Stimulated activated CD4-positive, alpha-beta T cell treated with anti-CD3 and anti-CD28 coated beads, TNF-alpha, amount 100 ng/mL, for 4 hours (primary cell): ENCODE measurements at places on chromosomes 1 and 21.

DNA sequence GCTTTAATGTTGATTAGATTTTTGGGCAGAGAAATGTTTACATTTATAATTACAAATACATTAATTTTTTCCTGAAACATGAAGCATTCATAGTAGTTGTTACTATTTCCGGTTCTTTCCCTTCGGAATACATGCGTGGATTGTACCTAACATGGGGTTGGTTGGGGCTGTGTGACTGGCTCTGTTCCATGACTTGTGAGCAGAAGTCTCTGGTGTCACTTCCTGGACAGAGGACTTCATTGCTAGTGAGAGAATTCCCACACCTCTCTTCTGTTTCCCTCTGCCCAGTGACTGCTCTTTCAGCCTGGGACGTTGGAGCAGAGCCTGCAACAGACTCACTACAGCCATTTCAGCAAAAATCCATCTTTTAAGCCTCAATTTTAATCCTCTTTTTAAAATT, 231.4 kb downstream of the GRIK1 start:
- no peak for DNase-seq

- DNase-seq: no peak
These were observed 20.9 kb downstream of the RNF187 start for GRCh38 chr1:228507961-228508652.

GRCh38 chr1:180633057-180634056, 1.5 kb downstream of the XPR1 start:
- DNase-seq: no peak

DNA sequence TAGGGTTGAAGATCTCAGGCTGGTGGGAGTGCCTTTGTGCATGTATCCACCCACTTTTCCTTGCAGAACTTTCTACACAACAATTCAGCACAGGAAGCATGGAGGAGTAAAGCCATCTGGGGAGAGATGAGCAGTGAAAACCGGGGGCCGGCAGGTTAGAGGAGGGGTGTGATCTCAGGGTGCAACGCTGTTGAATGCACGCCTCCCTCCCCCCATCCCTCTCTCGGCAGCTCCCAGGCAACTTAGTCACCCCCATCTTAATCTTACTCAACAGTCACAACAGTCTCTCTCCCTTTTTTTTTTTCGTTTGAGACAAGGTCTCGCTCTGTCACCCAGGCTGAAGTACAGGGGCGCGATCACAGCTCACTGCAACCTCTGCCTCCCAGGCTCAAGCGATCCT, 16.6 kb upstream of the ABCG1 start:
- no peak for DNase-seq

DNA sequence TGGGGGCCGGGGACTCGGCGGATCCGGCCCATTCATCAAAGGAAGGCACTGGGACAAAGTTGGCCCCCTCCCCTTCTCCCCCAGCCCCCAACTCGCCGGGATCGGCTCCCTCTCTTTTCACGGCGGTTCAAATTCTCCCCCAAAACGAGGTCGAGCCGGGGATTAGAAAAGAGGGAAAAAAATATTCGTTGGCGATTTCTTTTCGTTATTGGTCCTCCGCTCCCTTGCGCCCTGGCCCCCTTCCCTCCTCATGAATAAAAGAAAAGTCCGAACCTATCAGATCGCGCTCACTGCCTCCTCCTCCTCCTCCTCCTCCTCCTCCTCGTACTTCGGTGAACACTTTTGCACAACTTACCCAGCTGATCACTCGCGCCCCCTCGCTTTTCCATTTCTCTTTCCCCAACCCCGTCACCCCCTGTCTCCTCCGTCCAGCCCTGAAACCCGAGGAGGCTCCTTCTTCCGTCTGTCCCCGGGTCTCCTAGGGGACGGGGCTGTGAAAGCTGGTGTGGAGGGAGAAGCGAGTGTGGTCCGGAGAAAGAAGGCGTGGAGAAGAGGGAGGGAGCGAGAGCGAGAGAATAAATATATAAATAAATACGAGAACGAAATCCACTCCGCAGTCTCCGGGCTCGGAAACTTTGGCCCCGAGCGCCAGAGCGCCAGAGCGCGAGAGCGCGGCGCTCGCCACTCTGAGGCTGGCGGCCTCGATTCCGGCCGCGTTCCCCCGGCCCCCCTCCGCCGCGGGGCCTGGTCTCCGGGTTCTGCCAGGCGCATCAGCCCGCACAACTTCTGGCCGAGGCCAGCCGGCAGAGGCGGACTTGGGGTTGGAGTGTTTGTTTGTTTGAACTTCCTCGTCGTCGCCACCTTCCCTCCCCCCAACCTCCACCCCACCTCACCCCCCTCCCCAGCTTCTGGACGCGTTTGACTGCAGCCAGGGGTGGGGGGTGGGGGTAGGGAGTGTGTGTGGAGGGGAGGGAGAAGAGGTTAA, at the start of gene PAX7:
Gene PAX7, plus strand, starts transcription at position 336 of the 985 bp plus-strand sequence. CDS start 758 bp downstream, outside the sequence.
- DNase-seq: no peak

GRCh38 chr1:179127163-179127895, 45.5 kb downstream of the TOR3A start:
- no peak for DNase-seq

GRCh38 chr1:111813440-111814304, 58.0 kb downstream of the DDX20 start:
- no peak for DNase-seq

DNA sequence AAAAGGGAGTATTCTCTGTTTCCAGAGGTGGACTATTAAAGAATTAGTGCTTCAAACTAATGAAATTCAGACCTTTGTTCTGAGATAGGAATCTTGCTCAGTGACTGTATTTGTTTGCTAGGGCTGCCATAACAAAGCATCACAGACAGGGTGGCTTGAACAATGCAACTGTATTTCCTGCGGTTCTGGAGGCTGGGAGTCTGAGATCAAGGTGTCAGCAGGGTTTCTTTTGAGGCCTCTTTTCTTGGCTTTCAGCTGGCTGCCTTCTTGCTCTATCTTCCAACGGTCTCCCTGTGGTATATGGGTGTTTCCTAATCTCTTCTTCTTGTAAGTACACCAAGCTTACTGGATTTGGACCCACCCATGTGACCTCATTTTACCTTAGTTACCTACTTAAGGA, 264.6 kb upstream of the PROX1 start:
- DNase-seq: no peak

DNA sequence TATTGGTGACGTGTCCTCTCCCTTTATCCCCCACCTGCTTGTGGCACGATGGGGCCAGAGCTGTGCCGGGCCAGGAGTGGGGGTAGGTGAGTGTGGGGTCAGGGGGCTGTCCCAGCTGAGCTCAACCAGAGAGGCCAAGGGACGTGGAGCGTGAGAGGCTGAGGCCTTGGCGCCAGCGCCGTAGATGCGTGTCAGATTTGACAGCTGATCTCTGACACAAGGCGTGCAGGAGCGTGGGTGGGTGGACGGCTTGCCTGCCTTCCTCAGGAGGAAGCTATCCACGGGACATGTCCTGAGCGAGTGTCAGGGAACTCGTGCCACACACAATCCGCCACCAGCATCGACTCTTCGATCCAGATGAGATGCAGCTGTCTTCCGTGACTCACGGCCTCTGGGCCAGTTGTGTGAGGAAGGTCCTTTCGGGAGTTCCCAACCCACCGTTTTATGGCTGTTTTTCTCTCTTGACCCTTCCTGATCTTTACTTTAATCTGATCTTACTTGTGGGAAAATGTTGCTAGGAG, 56.7 kb downstream of the SPSB1 start:
- no peak for DNase-seq

- no peak for DNase-seq
These were observed 90.8 kb downstream of the USH2A start for GRCh38 chr1:216332462-216332861.

GRCh38 chr1:84781946-84782771, 91.9 kb upstream of the SSX2IP start:
- peak; percentile 62 for DNase-seq

DNA sequence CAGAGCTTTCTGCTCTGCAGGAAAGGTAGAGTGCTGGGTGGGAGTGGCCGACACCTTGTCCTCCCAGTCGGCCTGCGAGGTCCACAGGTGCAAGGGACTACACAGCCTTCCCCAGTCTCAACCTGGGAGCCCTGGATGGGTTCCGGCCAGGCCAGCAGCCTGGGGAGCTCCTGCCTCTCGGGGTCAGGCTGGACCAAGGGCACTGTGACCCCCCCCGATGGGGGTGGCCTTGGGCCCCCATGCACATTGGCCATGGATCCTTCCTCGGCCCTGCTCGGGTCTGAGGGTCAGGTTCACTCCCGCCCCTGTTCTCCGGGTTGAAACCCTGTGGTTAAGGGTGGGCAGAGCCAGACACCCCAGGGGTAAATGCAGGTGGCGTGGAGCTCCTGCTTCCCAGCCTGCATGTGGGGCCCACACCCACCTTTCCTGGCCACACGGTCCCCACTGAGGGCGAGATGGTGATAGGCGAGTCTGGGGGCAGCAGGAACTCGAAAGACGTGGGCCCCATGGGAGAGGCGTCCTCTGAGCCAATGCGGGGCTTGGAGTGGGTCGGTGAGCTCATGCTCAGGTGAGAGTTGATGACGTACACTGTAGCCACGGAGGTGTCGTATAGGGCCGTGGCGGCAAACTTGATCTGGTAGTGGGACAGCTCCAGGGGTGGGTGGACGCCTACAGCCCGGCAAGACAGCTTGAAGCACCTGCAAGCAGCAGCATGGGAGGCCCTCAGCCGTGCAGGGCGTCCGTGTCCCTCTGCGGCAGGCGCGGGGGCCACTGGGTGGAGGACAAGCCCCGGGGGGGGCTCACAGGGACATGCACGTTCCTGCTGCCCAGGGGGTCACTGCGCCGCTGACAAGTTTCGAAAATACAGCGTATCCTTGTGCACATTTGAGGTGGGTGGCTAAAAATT, 10.8 kb upstream of the TMEM52 start:
- DNase-seq: no peak

DNA sequence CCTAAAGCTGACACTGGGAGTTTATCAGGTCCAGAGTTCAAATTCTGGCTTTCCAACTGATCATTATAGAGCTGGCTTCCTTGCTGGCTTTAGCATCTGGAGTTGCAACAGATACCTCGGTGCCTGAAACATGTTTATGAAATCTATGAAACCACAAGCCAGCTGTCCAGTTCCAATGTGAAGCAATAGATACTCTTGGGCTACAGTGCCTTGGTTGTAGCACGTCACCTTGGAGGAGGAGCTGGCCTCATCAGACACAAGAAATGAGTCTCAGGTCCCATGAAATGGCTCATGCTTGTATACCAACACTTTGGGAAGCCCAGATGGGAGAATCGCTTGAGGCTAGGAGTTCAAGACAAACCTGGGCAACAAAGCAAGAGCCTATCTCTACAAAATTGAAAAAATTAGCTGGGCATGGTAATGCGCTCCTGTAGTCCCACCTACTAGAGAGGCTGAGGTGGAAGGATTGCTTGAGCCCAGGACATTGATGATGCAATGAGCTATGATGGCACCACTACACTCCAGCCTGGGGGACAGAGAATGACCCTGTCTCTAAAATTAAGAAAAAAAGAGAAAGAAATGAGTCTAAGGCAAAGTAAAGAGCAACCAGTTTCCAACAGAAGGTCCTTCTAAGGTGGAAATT, 132.5 kb upstream of the ZNF648 start:
- DNase-seq: no peak

- no peak for DNase-seq
These were observed 41.3 kb upstream of the PSEN2 start for GRCh38 chr1:226829105-226829504.

- no peak for DNase-seq
These were observed 7.3 kb upstream of the FCGR2A start for GRCh38 chr1:161497961-161498360.

- DNase-seq: no peak
These were observed 105.0 kb downstream of the SIM2 start for GRCh38 chr21:36803816-36804439.

DNA sequence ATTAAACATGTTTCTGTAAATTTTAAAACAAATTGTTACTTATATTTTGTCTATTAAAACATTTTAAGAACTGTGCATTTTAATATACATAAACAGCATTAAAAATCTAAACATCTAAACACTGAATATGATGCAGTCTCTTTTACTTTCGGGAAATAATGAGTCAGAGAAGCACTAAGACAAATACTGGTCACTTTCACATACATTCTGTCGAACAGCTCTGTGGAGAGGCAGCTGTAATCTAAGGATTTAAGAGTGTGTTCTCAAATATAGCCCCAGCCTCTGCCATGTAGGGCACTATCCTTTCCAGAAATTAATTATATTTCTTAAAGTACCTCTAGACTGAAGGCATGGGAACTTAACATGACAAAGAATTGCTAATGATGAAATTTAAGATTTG, 89.6 kb upstream of the PTGFR start:
- no peak for DNase-seq

- no peak for DNase-seq
These were observed 2.7 kb upstream of the NHLH1 start for GRCh38 chr1:160363951-160364735.

DNA sequence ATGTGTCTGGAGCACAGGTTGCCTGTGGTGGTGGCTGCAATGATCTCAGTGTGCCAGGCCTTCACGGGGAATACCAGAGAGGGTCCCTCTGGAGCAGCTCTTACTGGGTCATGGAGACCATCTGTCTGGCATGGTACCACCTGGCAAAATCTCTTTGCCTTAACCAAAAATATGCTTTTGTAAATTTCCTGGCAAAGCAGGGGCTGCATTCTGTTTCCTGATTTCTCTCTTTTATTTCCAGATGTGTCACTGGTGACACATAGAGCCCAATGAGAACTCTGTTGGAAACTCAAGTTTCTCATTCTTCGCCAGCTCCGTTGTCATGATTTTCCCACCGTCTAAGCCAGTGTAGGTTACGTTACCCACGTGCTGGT, 136.5 kb downstream of the FGGY start:
- no peak for DNase-seq

GRCh38 chr1:17137441-17137840, 18.2 kb upstream of the PADI2 start:
- no peak for DNase-seq

DNA sequence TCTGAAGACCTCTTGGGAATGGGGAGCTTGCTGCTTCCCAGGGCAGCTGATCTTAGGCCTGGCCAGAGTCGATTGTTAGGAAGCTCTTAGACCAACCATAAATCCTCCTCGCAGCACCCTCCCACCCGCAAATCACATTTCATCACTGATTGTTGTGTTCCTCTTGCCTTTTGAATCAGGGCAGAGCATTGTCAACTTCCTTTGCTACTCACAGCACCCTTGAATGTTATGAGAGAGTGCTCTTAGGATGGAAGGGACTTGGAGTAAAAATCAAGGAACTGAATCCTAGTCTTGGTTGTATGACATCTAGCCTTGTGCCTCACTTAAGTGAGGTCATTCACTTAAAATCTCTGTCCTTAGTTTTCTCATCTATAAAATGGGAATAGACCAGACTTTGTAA, 3.0 kb downstream of the VASH2 start:
- DNase-seq: no peak

- no peak for DNase-seq
These were observed 4.4 kb upstream of the FASLG start for GRCh38 chr1:172654535-172654934.

DNA sequence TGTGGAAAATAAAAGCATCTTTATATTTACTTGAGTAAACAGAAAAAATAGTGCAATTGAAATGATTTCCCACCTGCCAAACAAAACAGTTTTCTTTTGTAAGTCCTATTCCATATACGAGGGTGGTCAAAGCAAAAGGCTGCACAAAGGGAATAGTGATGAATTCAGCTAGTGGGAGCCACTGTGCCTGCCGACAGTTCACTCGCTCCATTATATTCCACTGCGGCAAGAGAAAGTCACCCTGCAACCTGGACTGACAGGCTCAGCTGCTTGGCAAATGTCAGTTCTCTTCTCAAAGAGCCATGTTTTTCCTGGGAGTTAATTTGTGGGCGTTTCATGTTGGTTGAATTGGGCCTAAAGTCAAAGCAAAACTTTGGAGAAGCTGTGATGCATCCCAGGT, 145.4 kb downstream of the LMO4 start:
- no peak for DNase-seq

- no peak for DNase-seq
These were observed 27.0 kb downstream of the MFSD2A start for GRCh38 chr1:39981945-39982344.

GRCh38 chr1:217150366-217150765, 427.1 kb upstream of the ESRRG start:
- DNase-seq: no peak

GRCh38 chr1:162009501-162010174, 14.0 kb downstream of the OLFML2B start:
- DNase-seq: no peak
